Activated naive CD4-positive, alpha-beta T cell treated with anti-CD3 and anti-CD28 coated beads, Interleukin-2, amount 10 ng/mL, durations not matched to agents 7 days and 5 days (primary cell): ENCODE measurements at places on chromosomes 5 and 9.
A peak's percentile ranks its signal among the peaks of the same experiment; 100 is the strongest.

DNA sequence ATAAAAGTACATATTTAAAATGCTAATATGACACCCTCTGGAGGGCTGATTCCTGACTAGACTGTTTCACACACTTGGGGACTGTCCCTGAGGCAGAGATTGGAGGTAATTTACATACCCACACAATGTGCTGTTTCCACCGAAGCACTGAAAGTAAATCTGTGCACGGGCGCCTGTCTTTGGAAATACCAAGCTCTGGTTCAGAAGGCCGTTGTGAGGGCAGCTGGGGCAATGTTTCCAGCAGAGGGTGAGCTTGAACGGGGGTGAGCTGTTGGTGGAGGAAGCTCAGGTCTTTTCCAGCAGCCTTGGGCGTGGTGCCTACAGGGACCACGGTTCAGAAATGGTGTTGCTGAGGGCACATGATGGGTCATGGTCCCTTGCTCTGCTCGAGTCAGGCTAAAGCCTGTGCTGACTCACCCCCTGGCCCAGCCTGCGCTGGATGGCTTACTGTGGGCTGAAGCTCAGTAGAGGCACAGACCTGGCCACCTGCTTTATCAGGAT is 25.8 kb upstream of the HMCN2 start:
- no peak for DNase-seq

GRCh38 chr5:8829323-8830029 is 716.4 kb downstream of the SEMA5A start:
- no peak for DNase-seq

DNA sequence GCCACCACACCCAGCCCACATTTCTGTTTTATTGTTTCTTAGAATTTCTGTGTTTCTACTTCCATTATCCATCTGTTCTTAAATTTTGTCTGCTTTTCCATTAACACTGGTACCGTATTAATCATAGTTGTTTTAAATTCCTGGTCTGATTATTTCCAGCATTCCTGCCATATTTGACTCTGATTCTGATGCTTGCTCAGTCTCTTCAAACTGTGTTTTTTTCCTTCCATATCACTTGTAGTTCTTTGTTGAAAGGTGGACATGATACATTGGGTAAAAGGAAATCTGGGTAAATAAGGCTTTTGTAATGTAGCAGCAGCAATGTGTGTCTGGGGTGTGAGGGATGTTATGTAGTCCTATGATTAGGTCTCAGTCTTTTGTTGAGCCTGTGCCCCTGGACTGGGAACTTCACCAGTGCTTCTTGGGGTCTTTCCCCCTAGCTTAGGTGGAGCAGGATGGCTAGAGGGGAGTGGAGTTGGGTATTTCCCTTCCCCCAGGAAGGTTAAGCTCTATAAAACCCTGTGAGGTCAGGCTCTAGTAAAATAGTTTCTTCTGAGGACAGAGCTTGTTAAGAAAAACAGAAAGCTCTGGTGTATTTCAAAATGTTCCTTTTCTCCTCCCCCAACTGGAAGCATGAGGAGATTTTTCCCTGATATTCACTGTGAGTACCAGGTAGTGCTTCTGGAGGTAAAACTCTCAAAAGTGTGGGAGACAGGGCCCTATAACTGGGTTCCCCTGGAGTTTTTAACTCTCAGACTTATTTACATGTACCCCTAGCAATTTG is 10.1 kb upstream of the TMOD1 start:
- no peak for DNase-seq

GRCh38 chr5:9544502-9545135 is 1.3 kb downstream of the SEMA5A start:
- peak; percentile 46 for DNase-seq

- DNase-seq = peak; percentile 97
Observed at GRCh38 chr5:139197710-139198669, at the start of gene SIL1. Gene SIL1, minus strand, starts transcription at chr5:139198368. Its CDS starts 70,525 bp downstream, at chr5:139127843.

DNA sequence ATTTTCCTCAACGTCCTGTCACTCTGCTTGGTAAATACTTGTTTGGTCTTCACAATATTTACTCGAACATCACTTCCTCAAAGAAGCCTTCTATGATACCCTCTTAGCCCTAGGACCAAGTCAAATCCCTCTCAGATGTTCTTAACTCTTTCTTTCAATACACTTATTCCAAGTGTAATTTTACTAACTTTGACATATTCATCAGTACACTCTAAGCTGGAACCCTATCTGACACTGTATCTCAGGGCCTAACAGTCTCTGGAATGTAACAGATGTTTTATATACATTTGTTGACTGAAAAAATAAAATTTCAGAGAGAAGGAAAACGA is 19.6 kb downstream of the SIL1 start:
- DNase-seq = no peak
